Cortex of kidney (tissue), 1 donor: ENCODE measurements at places on chromosomes 13 and 19.

GRCh38 chr19:58460039-58460438 is 6.8 kb upstream of the ZNF324 start:
- no peak for DNase-seq

GRCh38 chr13:113231306-113232207 is 22.1 kb downstream of the CUL4A start:
- DNase-seq, result no peak

GRCh38 chr19:23263870-23264590 is 13.8 kb upstream of the ZNF724 start:
- no peak for DNase-seq

DNA sequence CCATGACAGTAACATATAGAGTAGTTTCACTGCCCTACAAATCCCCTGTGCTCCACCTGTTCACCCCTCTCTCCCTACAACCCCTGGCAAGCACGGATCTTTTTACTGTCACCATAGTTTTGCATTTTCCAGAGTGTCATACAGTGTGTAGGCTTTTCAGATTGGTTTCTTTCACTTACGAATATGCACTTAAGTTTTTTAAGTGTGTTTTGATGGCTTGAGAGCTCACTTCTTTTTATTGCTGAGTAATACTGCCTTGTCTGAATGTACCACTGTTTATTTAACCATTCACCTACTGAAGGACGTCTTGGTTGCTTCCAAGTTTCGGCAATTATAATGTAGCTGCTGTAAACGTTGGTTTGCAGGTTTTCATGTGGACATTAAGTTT is 175.1 kb downstream of the ITGBL1 start:
- DNase-seq, result no peak

GRCh38 chr13:75505327-75505726 is 23.4 kb upstream of the TBC1D4 start:
- no peak for DNase-seq

- no peak for DNase-seq
Observed at GRCh38 chr19:9610484-9611113, 10.4 kb downstream of the ZNF561 start.

DNA sequence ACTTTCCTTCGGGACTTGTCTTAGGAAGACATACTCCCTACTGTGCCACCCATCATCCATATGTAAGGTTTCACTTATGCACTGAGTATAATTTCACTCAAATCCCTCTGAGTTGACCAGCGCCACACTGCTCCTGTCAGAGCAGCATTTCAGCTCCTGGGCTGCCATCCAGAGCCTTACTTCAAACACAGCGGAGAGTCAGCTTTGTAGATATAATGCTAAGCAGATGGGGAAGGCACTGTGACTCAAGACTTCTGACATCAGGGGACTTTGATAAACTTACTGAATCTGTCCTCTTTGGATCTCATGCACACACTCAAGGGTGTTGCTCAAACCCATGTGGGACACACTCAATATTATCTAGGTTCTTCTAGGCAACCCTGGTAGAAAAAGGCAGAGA is 34.9 kb downstream of the DOCK9 start:
- no peak for DNase-seq

GRCh38 chr19:4688587-4688986 is 18.4 kb upstream of the MYDGF start:
- no peak for DNase-seq

- no peak for DNase-seq
Observed at GRCh38 chr19:43594710-43595604, 977 bp downstream of the IRGQ start.

GRCh38 chr19:45632468-45633196 is 6.6 kb downstream of the EML2 start:
- no peak for DNase-seq

GRCh38 chr13:72852207-72852606 is 70.3 kb downstream of the PIBF1 start:
- no peak for DNase-seq

GRCh38 chr19:51783372-51783771 is 11.6 kb upstream of the FPR3 start:
- no peak for DNase-seq

DNA sequence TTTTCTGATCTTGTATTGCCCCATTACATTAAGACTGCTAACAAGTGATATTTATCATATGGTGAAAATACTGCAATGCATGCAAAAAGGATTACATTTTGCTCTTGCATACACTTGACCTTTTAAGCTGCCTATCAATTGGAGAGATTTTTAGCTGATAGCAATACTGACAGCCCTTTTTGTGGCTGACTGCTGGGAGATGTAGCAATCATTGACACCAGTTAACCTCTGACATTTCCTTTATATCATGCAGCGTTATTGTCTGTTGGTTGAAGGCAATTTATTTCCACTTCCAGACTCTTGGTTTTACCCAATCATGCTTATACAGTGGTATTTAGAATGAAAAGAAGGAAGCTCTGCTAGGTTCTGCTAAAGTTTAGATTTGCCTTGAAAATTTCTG is 364.0 kb downstream of the LMO7 start:
- no peak for DNase-seq

- no peak for DNase-seq
Observed at GRCh38 chr13:61417086-61417570, 1.5 kb upstream of the PCDH20 start.

GRCh38 chr13:51995677-51996551 is 15.3 kb downstream of the ATP7B start:
- DNase-seq, result no peak

GRCh38 chr13:46778890-46779289 is 18.1 kb downstream of the ESD start:
- no peak for DNase-seq

GRCh38 chr19:57165846-57166245 is 1.4 kb downstream of the DUXA start:
- DNase-seq, result no peak

DNA sequence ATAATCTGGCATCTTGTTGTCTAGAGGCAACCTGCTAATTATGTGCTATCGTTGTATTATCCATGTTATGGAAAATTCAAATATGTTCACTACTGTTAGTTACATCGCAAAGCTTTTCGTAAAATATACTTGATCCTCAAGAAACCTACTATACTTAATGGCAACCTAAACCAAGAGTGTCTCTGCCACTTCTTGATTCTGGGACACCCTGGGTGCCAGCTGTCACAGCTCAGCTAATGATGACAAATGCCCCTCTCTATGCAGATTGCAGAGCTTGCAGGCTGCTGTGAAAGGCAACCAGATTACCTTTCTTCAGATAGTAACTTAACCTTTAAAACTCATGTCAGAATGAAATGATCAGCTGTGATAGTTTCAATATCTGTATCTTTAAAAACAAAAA is 8.9 kb upstream of the MAB21L1 start:
- no peak for DNase-seq

GRCh38 chr19:55400281-55401087 is 7.1 kb downstream of the UBE2S start:
- DNase-seq, result no peak

GRCh38 chr13:111286162-111286561 is 34.3 kb upstream of the TEX29 start:
- no peak for DNase-seq

GRCh38 chr13:43294412-43294811 is 271.0 kb downstream of the DNAJC15 start:
- no peak for DNase-seq

- no peak for DNase-seq
Observed at GRCh38 chr19:46606681-46607447, 5.7 kb downstream of the CALM3 start.

DNA sequence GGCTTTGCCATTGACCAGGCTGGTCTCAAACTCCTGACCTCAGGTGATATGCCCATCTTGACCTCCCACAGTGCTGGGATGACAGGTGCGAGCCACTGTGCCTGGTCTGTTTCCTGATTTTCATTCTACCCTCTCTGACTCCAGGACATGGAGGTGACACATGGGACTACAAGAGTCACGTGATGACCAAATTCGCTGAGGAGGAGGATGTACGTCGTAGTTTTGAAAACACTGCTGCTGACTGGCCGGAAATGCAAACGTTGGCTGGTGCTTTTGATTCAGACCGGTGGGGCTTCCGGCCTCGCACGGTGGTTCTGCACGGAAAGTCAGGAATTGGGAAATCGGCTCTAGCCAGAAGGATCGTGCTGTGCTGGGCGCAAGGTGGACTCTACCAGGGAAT is 40.2 kb downstream of the NLRP5 start:
- no peak for DNase-seq

DNA sequence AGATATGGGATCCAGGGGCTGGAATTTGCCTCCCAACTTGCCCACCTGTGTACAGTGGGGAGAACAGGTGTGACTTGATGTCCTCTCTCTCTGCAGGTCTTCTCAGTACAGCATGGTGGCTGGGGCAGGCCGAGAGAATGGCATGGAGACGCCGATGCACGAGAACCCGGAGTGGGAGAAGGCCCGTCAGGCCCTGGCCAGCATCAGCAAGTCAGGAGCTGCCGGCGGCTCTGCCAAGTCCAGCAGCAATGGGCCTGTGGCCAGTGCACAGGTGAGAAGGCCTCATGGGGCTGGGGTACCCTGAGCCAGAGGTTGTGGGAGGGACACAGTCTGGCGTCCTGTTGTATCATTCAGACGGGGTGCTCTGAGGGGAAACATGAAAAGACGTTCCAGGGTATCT is 3.0 kb downstream of the LENG8 start:
- DNase-seq, result no peak

DNA sequence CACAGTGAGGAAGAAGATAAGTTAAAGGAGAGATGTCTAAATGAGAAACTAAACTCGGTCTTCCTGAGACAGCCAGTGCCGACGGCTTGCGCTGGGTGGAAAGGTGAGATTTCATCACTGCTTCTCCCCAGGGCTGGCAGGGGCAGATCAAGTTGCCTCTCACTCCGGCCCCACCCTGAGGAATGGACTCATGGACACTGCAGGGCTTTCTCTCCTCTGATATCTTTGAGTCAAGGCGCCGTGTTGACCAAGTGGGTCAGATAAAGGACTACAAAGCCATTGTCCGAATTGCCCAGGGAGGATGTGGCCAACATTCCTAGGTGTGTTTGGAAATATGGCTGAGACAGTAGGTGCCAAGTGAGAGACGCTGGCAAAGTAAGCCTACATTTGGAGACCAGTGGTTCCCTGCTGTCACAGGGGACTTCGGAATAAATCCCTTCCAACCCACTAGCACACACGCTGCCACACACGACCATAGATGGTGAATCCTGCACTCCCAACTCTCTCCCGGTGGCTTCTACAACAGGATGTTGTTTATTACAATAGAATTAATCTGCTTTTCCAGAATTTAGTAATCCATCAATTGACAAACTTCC is 156.5 kb upstream of the TSC22D1 start:
- no peak for DNase-seq

DNA sequence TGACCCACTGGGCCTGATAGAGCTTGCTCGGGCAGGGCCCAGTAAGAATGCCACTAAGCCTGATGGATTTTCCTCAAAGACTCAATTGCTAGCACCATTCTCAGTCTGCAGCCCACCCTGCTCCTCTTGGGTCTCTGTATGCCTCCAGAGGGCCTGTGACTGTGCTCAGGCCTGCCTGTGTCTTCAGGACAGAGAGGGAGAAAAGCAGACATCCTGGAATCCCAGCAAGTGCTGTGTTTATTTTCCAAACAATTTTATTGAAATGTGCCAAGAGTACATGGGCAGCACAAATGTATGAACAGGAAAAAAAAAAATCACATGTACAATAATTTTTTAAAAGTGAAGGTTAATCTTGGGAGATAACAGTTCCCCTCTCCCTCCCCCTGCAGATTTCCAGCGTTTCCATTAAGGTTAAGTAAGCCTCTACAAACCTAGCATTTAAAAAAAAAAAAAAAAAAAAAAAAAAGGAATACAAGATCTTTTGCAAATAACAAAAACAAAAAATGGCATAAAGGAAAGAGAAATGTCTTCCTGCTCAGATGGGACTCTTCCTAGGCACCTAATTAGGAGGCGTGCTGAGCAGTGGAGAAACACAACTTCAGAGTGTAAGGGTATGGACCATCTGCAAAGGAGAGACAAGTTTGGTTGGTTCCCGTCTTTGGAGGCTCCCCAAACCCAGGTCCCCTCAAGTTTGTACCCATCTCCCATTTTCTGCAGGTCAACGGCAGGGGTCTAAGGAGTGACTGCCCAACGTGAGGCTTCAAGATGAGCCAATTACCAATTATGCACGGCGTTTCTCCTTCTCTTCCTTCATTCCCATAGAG is 4.8 kb upstream of the ECH1 start:
- no peak for DNase-seq

- DNase-seq, result no peak
Observed at GRCh38 chr13:97934590-97934989, 18.9 kb upstream of the IPO5 start.

DNA sequence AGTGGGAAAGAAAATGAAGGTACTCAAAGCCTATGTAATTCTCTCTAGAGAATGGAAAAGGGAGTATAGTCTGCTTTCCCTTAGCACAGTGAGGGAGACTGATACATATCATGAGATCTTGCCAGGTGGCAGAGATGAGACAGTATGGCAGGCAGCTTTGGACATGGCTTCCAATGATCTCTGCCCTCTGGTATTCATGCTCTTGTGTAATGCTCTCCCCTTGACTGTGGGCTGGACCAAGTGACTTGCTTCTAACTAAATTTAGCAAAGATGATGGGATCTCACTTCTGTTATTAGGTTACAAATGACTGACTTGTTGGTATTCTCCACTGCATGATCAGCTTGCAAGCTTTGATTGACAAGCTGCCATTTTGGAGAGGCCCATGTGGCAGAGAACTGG is 10.2 kb downstream of the ZNF132 start:
- DNase-seq, result no peak

- DNase-seq, result no peak
Observed at GRCh38 chr19:45340232-45340898, at the start of gene KLC3. KLC3 (plus strand) TSS chr19:45340750; CDS start chr19:45345542, 4,792 bp downstream.

- no peak for DNase-seq
Observed at GRCh38 chr19:46491975-46492682, 3.5 kb downstream of the PNMA8B start.

- DNase-seq, result no peak
Observed at GRCh38 chr13:113437408-113438010, 15.8 kb downstream of the ADPRHL1 start.
